ENCODE measurements at places on chromosomes 5 and 9.

GRCh38 chr5:115979201-115980041 is 17.1 kb downstream of the LVRN start:
- DNase-seq, result no peak

- no peak for DNase-seq
Measured at GRCh38 chr9:110969971-110970386, 68.3 kb downstream of the LPAR1 start.

GRCh38 chr9:34158362-34158869 is 20.4 kb upstream of the UBAP1 start:
- no peak for DNase-seq

GRCh38 chr5:139637438-139638089 is 10.6 kb upstream of the CXXC5 start:
- DNase-seq, result no peak

DNA sequence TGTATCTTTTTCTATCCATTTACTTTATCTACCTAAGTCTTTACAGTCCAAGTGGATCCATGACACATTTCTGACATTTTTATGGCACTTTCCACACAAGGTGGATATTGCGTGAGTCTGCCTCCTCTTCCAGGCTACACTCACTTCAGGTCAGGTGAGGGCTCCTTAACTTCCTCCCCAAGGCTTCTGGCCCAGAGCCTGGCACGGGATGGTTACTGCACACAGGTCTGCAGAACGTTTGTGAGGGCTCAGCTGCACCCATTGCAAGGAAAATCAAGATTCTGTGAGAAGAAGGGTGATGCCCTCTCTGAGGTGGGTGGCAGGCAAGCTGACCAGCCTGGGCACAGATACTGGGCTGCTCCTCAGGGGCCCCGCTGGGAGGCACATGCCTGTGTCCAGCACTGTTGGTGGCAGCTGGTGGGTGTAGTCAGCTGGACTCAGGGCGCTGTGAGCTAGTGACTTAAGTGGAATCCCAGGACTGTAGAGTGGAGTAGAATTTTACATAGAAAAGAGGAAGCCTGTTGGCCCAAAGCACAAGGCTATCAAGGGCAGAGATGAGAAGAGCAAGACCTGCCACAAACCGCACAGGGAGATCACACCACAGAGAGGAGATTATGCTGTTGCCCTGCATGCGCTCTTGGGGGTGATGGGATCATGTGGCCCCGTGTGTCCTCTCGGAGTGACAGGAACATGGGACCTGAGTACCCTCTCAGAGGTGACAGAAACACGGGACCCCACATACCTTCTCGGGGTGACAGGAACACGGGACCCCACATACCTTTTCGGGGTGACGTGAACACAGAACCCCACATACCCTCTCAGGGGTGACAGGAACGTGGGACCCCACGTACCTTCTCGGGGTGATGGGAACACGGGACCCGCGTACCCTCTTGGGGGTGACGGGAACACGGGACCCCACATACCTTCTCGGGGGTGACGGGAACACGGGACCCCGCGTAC is 21.3 kb downstream of the AHRR start:
- no peak for DNase-seq

Data from cerebellar nuclear complex (tissue), 1 donor.